Esophagus mucosa (tissue), 1 donor: ENCODE measurements at places on chromosomes 3 and 15. TPM values are rescaled to one million over a fixed set of nuclear protein-coding genes. Genes with fewer than 3 reads are reported as not detected.

- ATAC-seq, result no peak
Observed at GRCh38 chr3:11908981-11909698, 62.5 kb upstream of the TAMM41 start.

DNA sequence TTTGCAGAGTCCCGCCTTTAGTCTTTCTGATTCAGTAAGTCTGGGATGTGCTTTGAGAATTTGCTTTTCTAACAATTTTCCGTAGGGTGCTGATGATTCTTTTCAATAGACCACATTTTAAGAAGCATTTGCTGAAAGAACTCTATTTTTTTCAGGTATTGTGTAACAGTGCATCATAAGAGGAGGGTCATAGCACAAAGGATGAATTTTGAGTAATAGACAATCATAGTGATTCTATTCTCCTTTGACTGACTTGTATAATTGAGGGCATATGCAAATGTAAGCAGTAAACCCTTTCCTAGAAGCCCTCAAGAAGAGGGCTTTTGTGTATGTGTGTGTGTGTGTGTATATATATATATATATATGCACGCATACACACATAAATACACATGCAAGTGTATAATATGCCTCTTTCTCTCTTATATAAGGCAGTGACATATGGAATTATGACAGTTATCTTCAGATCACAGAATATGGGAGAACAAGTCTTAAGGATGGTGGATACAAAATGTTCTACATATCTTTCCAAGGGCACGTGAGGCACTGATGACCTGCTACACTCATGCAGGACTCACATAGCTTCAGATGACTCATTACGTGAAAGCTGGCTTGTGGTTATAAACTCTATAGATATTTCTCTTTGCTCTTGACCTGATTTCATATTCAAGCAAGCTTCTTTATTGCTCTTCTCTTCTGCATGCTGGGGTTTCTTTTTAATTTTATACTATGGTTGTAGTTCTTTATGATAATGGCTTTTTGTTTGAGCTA, 6.5 kb upstream of the PLSCR1 start:
- ATAC-seq, result peak; percentile 72

GRCh38 chr15:92656089-92656488, 514 bp upstream of the FAM174B start:
- ATAC-seq, result no peak

DNA sequence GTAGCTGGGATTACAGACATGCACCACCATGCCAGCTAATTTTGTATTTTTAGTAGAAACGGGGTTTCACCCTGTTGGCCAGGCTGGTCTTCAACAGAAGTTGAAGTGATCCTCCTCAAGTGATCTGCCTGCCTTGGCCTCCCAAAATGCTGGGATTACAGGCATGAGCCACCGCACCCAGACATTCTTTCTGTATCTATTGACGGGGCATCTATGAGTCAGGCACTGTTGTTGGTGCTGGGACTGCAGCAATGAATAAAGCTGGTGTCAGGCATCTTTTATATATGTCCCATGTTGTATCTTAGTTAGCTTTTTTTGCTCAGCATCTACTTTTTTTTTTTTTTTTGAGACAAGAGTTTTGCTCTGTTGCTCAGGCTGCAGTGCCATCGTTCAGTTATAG, 47.6 kb upstream of the ULK4 start:
- no peak for ATAC-seq

DNA sequence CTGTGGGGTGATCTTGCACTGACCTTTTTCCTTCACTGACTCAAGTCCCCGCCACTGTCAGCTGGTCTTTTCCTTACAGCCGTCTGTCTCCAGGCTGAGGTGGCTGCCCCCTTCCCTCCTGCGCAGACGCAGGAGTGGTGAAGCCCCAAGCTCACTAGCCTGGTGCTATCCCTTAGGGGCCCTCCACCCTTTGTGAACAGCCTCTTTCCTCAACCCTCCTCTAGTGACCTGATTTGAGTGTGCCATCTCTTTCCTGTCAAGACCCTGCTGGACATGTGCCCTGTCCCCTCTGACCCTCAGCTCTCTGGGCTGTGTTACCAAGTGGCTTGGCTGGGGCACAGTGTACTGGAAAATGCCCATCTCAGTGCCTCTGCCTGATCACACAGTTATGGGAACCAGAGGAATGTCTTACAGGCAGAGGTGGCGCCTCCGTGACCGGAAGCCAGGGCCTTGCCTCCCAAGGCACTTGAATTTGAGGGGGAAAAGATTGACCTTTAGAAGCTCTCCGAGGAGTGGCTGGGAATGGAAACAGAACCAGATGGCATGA, 8.7 kb downstream of the KBTBD13 start:
- ATAC-seq, result no peak

Gene STXBP5L
- total RNA-seq, result not detected

- no peak for ATAC-seq
Observed at GRCh38 chr15:85771781-85772445, 22.8 kb downstream of the KLHL25 start.

Gene SNX22
- total RNA-seq, result 0.28 TPM

- ATAC-seq, result peak; percentile 33
Observed at GRCh38 chr15:72231833-72232478, 966 bp upstream of the PKM start.

Gene CD86
- total RNA-seq, result 1.2 TPM

GRCh38 chr15:101325263-101326025, 30.4 kb upstream of the SNRPA1 start:
- ATAC-seq, result no peak

Gene NEK11
- total RNA-seq, result 3.4 TPM

Gene SLC12A8
- total RNA-seq, result 7.7 TPM

Gene FBN1
- 6.9 TPM for total RNA-seq

DNA sequence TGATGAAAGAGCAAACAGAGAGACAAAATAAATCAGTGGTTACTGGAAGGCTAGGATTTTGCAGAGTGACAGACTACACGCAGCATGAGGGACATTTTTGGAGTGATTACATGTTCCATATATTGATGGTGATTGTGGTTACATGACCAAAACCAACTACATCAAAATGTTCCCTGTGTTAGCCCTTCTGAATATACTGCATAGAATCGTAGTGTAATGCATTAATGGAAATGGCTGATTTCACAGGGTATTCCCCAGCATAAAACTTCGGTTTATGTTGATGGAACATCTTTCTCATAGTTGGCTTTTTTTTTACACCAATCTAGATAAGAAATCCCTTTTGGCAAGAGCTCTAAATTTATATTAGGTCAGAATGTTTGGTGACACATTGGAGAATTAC, 191.3 kb upstream of the CMC1 start:
- no peak for ATAC-seq
